8988T (cell line): ENCODE measurements at places on chromosomes 3 and 15.

DNA sequence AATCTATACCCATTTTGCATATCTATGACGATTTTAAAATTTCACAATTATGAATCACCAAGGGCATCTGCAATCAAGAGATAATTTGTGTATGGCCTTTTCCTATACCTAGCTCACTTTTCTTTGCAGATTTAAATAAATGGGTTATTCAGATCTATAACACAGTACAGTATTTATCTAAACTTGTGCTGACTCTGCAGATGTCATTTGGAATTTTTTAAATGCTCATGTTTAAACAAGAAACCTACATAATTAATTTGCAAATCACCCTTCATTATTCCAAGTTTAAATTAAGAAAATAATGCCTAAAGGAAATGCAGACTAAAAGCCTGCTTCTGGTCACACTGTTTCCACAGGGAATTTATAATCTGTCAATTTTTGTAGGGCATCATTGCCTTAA, 284.2 kb downstream of the SI start:
- DNase-seq, result no peak

DNA sequence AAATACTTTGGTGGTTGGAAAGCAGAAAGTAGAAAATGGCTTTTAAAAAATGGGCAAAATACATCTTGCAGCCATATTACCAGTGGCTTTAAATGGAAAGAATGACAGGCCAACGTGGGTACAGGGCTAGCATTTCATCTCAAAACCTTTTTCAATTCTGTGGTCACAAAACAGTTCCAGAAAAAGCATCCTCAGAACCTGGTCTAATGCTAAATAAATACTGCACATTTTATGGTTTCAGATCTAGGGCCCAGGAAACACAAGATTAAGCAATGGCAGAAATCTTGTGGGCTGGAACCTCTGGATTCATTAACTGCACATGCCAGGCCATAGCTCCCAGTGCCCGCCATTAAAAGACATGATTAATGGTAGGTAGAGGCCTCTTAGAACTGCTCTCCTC, 470.2 kb upstream of the RASGRP1 start:
- no peak for DNase-seq

- DNase-seq, result no peak
Measured at GRCh38 chr15:84648539-84648938, 5.5 kb downstream of the WDR73 start.

DNA sequence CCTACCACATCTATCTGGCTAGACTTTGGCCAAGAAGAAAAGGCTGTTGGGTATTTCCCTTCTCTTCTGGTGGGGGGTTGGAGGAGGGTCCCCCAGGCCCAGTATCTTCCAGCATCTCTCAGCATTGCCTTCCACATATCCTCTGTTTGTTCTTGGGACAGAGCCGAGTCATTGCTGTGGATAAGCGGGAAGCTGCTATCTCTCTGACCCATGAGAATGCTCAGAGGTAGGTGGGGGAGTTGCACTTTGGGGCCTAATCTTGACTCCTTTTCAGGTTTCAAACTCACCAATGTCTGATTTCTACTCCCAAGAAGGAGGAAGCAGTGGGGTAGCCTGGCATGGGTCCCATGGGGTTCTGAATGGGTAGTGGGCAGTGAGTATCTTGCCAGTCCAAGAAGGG, 8.0 kb downstream of the HEMK1 start:
- DNase-seq, result no peak

- DNase-seq, result no peak
Measured at GRCh38 chr15:34837246-34838016, 42.1 kb upstream of the ACTC1 start.

GRCh38 chr3:77553240-77553639, 513.3 kb downstream of the ROBO2 start:
- no peak for DNase-seq

DNA sequence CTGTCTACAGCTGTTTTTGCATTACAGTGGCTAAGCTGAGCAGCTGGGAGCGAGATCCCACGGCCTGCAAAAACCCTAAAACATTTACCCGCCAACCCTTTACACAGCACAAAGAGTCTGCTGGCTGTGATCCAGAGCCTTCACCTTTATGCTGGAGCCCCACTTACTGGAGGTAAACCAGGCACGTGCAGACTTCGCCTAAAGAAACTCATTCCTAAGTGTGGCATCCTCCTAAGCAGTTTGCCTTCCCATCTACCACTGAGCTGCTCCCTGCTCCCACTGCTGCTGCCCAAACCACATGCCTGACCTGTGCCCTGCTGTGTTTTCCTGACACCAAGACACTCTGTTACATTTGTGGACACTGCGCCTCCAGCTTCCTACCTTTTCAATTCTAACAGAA, 53.0 kb downstream of the CHSY1 start:
- no peak for DNase-seq

DNA sequence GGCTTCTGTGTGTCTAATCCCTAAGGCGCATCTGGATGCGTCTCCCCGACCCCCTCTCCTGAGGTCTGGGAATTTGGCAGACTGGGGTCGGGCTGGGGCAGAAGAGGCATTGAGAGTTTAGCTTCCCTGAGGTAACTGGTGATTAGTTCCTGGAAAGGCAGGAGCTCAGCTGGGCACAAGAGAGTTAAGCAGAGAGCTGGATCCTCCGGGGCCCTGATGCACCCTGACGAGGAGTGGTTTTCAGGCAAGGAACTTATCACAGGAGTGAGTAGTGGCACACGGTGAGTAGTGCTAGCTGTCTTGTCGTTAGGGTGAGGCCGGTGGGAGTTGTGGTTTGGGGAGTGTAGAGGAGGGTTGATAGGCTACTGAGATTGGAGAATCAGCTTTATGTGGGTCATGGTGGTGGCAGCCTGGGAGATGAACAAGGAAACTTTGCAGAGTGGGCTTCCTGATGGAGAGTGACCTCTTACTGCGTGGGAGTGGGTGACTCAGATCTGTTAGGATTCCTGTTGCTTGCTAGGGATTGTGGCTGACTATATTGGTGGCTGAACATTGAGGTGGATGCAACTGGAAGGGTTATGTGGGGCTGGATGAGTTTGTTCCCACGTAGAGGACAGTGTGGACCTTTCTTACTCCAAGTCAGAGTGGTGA, 897 bp downstream of the RAD54L2 start:
- peak; percentile 47 for DNase-seq

DNA sequence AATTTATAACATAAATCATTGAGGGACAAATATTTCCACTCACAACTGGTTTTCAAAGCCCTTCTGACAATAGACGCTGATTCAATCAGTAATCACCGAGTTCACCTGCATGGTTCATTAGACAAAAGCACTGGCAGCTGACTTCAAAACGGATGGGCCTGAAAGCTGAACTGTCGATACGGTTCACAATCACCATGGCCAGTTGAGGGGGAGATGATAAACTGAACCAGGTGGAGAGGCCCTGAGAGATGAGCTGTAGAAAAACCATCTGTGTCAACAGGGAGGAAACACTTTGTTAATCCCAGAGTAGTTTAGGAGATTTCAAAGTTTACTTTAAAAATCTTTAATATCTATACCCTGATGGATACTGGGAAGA, 75.0 kb downstream of the PEX5L start:
- DNase-seq, result no peak

GRCh38 chr3:94564247-94564646, 501.4 kb downstream of the NSUN3 start:
- DNase-seq, result no peak

- no peak for DNase-seq
Measured at GRCh38 chr15:79314811-79315210, 3.9 kb downstream of the TMED3 start.

DNA sequence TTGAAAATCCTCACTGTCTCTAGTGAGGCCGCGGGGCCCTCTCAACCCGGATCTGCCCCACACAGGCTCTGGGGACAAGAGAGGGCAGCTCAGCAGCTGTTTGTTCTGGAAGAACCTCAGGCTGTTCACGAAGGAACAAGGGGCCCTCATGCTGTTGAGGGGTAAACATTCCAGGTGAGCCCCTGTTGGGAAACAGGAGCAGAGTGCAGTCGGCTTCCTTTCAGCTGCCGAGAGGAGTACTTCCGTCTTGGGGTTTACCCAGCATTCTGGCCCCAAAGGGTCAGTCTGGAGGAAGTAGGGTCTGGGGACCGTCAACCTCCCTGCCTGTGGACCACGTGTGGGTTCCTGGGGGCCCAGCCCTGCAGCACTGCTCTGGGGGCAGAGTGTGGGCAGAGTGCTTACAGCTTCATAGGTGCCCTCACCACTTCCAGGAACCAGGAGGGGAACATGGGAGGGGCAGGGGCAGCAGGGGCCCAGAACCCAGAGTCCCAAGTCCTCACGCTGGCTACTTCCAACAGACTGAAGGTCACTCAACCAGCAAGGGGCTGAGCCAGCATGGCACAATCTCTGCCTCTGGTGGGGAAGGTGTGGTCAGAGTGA, 49.2 kb upstream of the CTSH start:
- DNase-seq, result no peak

- DNase-seq, result no peak
Measured at GRCh38 chr3:84962415-84962814, 3.6 kb downstream of the CADM2 start.

DNA sequence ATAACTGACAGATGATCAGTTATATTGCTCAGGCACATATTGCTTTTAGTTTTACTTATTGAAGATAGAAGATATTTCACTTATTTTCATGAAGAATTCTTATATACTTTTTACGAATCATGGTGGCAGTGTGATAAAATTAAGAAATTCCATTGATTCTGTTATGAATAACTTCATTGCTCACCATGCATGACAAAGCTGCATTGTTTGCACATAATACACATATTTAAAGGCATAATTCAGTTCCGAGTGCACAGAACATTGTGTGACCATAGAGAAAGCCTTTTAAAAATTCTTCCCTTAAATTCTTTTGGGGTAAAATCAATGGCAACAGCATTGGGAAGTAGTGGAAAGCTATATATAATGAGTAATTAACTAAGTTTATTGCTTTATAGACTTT, 82.5 kb upstream of the NAALADL2 start:
- DNase-seq, result no peak

GRCh38 chr3:122464659-122465058, 48.8 kb upstream of the WDR5B start:
- no peak for DNase-seq

- DNase-seq, result no peak
Measured at GRCh38 chr3:88123526-88123925, 26.2 kb upstream of the C3orf38 start.

- no peak for DNase-seq
Measured at GRCh38 chr3:30502051-30502741, 104.2 kb upstream of the TGFBR2 start.

DNA sequence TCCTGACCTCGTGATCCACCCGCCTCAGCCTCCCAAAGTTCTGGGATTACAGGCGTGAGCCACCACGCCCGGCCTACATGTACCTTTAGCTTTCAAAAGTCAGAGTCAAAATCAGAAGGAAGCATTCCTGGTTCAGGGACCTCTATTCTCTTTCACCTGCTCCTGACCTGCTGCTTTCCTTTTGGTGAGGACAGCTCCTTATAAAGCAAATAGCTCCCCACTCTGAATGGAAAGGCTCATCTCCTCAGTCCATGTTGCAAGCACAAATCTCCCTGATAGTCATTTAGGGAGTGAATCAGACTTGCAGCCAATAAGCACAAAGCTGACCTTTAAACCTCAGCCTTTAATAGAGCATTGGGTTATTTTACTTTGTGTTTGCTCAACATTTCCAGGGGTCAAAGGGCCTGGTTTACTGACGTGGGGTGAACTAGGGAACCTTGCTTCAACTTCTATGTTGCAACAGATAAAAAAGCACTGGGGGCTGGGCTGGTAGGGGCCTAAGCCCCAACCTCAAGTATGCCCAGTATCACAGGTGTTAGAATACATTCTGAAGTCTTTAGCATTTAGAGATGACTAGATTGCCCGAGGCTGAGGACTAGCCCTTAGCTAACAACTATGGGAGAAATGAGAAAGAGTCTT, 43.1 kb downstream of the THRB start:
- no peak for DNase-seq

- no peak for DNase-seq
Measured at GRCh38 chr3:107221856-107222255, 155.4 kb upstream of the CCDC54 start.

GRCh38 chr15:36831904-36832287, 252.5 kb downstream of the CDIN1 start:
- DNase-seq, result no peak

DNA sequence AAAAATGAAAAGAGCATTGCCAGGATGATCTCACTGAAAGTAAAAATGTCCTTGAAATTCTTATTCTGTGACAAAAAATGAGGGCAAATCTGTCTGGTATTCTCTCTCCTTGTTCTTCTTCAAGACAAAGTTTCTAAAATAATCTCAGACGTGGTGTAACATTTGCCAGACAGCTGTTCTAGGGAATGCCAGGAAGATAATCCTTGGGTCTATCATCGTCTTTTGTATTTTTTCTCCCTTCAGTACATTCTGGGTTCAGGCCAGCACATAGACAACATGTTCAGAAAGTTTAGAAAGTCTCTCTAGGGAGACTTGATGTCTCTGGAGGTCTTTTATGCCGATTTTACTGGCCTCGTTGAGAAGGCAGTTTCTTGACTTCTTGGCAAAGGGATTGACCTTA, 121.2 kb upstream of the HES1 start:
- DNase-seq, result no peak

DNA sequence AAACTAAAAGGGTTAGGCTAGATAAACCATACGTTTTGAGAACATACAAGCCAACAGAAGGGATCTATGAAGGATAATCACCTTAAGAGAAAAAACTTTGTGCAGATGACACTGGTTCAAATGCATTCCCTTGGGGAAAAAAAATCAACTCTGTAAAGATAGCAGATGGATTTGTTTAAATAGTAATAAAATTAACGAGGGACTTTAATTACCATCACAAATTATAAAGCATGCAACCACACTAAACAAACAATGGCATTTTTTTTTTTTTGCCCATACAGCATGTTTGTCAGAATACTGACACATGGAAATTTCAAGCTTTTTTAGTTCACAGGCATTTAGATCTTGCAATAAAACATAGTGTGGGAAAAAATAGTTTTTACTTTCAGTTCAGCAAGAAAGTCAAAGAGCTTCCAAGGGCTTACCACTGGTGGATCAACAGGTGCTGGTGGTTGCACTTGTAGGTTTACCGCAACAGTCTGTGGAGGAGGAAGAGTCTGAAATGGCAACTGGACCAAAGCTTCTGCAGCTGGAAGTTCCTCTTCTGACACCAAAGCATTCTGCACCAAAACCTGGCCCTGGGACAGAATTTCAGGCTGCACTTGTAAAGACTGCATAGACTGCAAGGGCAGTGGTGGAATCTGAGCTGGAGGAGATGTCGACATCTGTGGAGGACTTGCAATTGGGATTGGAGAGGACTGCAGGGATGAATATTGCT, 53.1 kb downstream of the PHC3 start:
- no peak for DNase-seq

- no peak for DNase-seq
Measured at GRCh38 chr15:65634356-65634755, 12.6 kb downstream of the SLC24A1 start.

DNA sequence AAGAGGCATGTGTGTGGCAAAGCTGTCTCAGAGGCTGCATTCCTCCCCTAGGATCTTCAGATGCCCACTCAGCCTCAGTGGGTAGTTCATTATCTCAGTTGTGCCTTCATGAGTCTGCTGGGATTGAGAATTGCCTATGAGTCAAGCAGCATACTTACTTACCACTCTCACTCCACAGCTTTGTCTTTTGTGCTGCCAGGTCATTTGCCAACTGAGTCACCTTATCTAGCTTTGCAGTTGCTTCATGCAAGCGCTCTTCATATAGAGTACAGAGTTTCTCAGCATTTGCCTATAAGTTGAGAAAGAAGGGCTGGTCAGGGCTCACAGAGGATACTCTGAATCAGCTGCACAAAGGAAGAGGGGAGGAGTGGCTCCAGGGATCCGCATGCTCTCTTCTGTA, 89.5 kb downstream of the MYH15 start:
- no peak for DNase-seq

- DNase-seq, result no peak
Measured at GRCh38 chr3:45976191-45977091, 19.2 kb downstream of the FYCO1 start.
